Activated T-cell treated with anti-CD3 and anti-CD28 coated beads, Interleukin-2, amount 50 U/mL, for 4 hours (primary cell): ENCODE measurements at places on chromosomes 6 and 20. TPM values are rescaled to one million over a fixed set of nuclear protein-coding genes. Genes with fewer than 3 reads are reported as not detected.

NCR2 gene
- not detected for total RNA-seq

SENP6 gene
- 56.6 TPM for total RNA-seq

POM121L2 gene
- not detected for total RNA-seq

SOBP gene
- total RNA-seq = 1.8 TPM

RAB23 gene
- 1.5 TPM for total RNA-seq

THBD gene
- 0.05 TPM for total RNA-seq

CD83 gene
- total RNA-seq = 27.5 TPM
